ENCODE measurements at places on chromosomes 4 and X.
A peak's percentile ranks its signal among the peaks of the same experiment; 100 is the strongest.

DNA sequence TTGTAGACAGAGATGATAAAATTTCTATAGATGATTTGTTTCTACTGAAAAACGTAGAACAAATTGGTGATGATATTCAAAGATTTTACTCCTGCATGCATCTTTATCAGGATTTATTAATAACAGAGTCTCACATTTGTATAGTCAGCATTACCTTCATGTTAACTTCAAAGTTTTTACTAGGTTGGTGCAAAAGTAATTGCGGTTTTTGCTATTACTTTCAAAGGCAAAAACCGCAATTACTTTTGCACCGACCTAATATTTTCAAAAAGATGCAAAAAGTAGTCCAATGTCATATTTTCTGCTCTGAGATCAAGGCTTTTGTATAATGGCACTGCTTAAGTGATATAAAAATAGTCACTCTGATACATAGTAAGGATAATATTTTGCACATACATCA, 536.4 kb upstream of the ADGRL3 start:
- DNase-seq, result no peak

DNA sequence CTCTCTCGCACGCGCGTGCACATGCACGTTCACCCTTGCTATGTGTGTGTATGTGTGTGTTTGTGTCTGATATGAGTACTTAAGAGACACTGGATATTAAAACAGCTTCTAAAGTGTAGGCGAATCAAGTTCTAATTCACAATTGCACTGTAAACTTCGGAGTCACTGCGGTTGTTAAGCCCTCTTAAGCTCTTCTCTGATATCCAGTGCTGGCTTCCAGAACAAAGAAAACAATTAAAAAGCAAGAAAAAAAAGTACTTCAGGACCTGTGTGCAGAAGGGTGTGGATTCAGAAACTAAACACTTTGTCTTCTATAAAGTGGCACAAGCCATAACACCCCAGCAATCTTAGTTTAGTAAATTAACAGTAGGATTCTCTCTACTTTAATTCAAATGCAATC, 300.2 kb downstream of the PCDH7 start:
- no peak for DNase-seq

DNA sequence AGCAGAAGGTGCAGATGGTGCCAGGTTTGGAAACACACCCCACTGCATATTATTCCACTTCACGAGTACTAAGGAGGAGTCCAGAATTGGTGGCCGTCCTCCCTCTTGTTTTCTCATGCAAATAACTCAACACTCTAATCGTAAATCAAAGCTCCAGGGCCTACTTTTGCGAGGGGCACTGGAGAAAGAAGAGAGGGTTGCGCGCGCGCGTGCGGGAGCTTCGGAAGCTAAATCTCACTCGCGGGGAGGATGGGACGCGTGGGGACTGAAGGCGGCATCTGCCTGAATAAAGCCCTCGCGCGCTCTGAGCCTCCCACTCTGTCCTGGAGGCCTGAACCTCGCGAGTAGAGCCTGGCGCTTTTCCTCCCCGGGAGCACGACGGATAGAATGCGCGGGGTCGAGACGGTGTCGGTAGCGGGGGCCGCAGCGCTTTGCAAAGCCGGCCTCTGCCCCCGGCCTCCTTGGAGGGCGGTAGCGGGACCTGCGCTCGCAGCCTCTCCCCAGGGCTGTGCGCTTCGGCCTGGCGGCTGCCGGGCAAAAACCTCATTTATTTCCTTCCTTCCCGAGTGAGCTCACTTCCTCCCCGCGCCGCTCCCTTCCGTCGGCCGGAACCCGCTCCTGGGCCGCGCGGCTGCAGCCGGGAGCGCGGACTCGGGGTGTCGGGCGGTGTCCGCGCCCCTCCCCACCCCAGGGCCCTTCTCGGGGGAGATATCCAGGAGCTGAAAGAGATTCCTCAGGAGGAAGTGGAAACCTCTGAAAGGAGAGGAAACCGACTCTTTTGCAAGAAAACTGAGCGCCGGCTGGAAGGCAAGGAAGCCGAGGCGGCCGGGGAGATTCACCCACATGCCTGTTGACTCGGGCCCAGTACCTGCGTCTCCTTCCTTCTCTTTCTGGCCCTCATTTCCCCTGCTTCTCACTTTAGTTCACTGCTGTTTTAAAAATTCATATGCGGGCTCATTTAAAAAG, 20.7 kb downstream of the HAND2 start:
- no peak for DNase-seq

DNA sequence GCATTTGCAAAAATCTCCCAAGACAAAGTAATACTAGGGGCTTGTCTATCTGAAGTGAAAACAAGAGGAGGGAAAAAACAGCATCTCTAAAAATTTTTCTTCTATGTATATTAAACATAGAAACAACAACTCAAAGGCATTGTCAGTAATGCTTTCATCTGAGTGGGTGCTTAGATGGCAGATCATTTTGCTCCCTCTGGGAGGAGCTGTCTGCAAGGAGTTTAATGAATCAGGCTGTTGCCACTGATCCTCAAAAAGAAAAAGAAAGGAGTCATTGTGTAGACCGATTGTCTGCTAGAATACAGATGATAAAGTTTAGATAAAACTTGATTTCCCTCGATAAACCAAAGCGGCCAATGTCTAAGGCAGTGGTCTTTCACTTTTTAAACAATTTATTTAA, 49.7 kb upstream of the KLHL8 start:
- DNase-seq, result peak; percentile 75

DNA sequence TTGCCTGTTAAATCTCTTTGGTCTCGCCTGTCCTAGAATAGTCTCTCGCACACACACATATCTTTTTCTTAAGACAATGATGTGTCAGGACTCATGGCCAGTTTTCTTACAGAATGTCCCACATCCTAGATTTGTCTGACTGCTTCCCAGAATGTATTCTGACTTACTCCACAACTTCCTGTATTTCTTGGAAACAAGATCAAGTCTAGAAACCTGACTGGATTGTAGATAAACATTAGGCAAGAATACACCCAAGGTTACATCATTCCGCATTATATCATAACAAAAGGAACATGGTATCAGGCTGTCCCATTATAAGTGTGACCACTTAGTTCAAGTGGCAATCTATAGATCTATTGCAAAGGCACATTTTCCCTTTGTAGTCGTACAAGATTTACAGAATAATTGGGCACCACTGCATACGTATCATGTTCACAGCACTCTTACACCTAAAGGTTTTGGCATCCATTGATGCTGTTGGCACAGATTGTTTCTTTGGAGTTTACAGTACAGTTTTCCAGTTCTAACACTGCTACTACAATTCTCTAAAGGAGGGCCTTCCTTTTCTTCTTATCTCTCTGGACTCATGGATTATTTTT, 56.4 kb downstream of the FBXW7 start:
- no peak for DNase-seq

DNA sequence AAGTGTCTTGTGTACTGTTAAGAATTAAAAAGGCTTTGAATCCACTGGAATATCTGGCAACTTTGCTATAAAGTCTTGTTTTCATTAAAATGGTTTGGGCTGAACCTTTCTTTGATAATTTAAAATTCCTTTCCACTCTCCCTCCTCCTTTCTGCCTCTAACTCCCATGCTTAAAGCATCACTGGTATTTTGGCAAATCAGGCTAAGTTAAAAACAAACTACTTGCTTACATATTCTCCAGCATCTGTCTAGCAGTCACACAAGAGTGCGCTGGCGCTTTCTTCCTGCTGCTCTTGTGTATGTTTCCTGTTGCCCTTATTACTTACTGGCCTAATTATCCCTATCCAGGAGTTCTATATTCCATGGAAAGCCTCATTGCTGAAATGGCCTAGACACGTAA, 136.6 kb downstream of the VEGFC start:
- DNase-seq, result no peak

GRCh38 chrX:50108264-50108663, 92.5 kb downstream of the AKAP4 start:
- DNase-seq, result no peak

DNA sequence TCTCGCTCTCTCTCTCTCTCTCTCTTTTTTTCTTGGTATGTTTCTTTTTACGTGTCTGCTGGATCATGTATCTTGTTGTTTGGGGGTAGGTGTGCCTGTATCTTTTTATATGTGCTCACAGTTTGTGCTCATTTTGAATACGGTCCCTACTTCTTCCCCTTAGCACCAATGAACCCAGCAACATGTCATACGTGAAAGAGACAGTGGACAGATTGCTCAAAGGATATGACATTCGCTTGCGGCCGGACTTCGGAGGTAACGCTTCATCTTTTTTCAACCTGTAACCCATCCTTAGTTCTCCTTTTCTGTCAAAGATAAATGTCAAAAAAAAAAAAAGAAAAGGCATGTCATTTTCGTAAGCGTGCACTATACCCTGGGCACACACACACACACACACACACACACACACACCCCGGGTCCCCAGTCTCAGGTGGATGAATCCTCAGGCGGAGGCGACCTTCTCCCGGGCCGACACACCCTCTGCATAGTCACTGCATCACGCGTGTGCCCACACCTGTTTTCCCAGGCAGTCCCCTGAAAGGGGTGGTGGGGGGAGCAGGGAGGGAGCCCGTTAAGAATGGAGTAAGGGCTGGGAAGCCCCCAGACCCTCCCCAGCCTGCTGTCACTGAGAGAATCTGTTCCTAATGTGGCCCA, 511 bp downstream of the GABRB1 start:
- no peak for DNase-seq

DNA sequence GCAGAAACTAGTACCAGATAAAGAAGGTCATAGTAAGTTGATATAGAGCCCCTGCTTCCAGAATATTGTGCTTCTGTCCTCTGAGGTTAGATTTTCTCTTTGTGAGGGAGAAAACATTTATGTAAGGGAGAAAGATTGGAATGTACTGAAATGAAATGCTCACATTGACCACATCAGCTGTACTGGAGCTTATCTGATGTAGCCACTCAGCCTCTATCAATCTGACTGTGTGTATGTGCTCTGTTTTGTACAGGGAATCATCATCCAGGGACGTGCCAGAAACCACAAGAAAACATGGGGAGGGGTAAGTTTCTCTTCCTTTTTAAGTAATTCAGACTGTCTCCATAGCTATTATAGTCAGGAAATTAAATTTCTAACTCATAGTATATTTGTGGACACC, 56.8 kb downstream of the PRRG1 start:
- peak; percentile 17 for DNase-seq

DNA sequence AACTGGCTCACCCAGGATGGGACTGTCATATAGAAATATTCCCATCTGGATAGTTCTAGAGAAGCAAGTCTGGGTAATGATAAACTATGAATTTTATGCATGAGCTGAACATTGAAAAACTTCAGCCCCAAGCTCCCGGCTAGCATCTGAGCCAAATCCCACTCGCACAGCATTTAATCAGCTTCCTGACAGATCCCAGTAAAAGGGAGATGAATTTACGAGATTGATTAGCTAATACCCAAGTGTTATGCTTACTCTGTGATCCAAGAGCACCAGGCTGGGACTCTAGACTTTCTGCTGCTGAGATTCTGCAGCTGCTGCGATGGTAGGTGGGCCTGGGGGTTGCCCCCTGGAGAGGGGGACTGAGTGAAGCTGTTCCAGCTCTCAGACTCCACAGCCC, 28.0 kb downstream of the FRMPD3 start:
- DNase-seq, result no peak

- no peak for DNase-seq
Measured at GRCh38 chr4:113960684-113961321, 18.6 kb downstream of the ARSJ start.

- DNase-seq, result peak; percentile 82
Measured at GRCh38 chr4:148376151-148376550, 66.1 kb downstream of the NR3C2 start.

GRCh38 chr4:88411491-88412096, 32.9 kb downstream of the HERC6 start:
- no peak for DNase-seq

DNA sequence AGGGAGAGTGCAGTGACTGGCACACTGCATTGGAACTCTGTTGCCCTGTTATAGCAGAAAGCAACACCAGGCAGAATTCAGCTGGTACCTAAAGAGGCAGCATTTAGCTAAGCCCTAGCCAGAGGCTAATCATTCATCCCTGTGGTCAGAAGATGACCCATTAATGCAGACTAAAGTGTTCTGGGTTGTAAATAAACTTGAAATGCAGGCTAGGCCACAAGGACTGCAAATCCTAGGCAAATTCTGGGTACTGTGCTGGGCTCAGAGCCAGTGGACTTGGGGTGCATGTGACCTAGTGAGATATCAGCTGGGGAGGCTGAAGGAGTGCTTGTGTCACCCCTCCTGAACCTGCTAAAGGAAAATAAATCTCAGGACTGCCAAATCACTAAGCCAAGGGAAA, 91.2 kb downstream of the LPAR4 start:
- no peak for DNase-seq
